Smooth muscle cell of bladder (primary cell): ENCODE measurements at places on chromosomes 4 and X. TPM values are rescaled to one million over a fixed set of nuclear protein-coding genes. Genes with fewer than 3 reads are reported as not detected.

Gene AGA
- 58.9 and 77.3 TPM in 2 replicates for total RNA-seq

Gene EXOC1L
- 0.37 TPM in 1 of 2 replicates, not detected in the other for total RNA-seq

Gene CD40LG
- total RNA-seq: not detected in 2 replicates

Gene MXRA5
- total RNA-seq: 15.9 and 21.1 TPM in 2 replicates

Gene DCAF8L2
- total RNA-seq: under 0.01 TPM in 1 of 2 replicates, not detected in the other

Gene IL13RA2
- total RNA-seq: 440 and 612 TPM in 2 replicates

Gene ABLIM2
- 0.09 and 0.14 TPM in 2 replicates for total RNA-seq

Gene NUDT11
- total RNA-seq: 16.4 and 17.7 TPM in 2 replicates

Gene CPLX1
- total RNA-seq: not detected in 2 replicates

Gene UFSP2
- 49.3 and 50.3 TPM in 2 replicates for total RNA-seq

Gene DMD
- 3.4 and 5.5 TPM in 2 replicates for total RNA-seq

Gene N4BP2
- total RNA-seq: 3.9 and 6.3 TPM in 2 replicates

Gene HMX1
- not detected in 2 replicates for total RNA-seq

Gene JAKMIP1
- under 0.01 TPM in 1 of 2 replicates, not detected in the other for total RNA-seq

Gene INTU
- 5.7 and 8.3 TPM in 2 replicates for total RNA-seq

Gene ART3
- 0.09 and 0.28 TPM in 2 replicates for total RNA-seq

Gene RAB40A
- under 0.01 and 0.09 TPM in 2 replicates for total RNA-seq

Gene AWAT2
- total RNA-seq: not detected in 2 replicates

Gene GBA3
- not detected in 2 replicates for total RNA-seq

Gene PRDM5
- 17.7 and 19.3 TPM in 2 replicates for total RNA-seq

Gene NDP
- 0.28 and 0.43 TPM in 2 replicates for total RNA-seq

Gene TMEM271
- total RNA-seq: not detected in 2 replicates

Gene TMSB15B
- 2.1 and 2.7 TPM in 2 replicates for total RNA-seq

Gene POU3F4
- total RNA-seq: not detected in 2 replicates

Gene ERAS
- not detected in 2 replicates for total RNA-seq

Gene RHOXF2
- total RNA-seq: not detected in 2 replicates

Gene TEX11
- total RNA-seq: 0.09 TPM in 1 of 2 replicates, not detected in the other

Gene KCND1
- 0.28 and 1.0 TPM in 2 replicates for total RNA-seq

Gene BEX5
- not detected in 2 replicates for total RNA-seq

Gene BGN
- 2.0 and 9.0 TPM in 2 replicates for total RNA-seq

Gene CXCL3
- 4.0 and 18.5 TPM in 2 replicates for total RNA-seq

Gene TMEM175
- 12.7 and 13.1 TPM in 2 replicates for total RNA-seq

Gene SATL1
- total RNA-seq: not detected in 2 replicates

Gene PDCL2
- total RNA-seq: not detected in 2 replicates

Gene ETNPPL
- total RNA-seq: not detected in 2 replicates

Gene PLK4
- 1.1 and 1.4 TPM in 2 replicates for total RNA-seq

Gene IL2RG
- not detected in 2 replicates for total RNA-seq

Gene MAD2L1
- 3.0 and 4.0 TPM in 2 replicates for total RNA-seq
